ENCODE measurements at places on chromosomes 2 and 18.

DNA sequence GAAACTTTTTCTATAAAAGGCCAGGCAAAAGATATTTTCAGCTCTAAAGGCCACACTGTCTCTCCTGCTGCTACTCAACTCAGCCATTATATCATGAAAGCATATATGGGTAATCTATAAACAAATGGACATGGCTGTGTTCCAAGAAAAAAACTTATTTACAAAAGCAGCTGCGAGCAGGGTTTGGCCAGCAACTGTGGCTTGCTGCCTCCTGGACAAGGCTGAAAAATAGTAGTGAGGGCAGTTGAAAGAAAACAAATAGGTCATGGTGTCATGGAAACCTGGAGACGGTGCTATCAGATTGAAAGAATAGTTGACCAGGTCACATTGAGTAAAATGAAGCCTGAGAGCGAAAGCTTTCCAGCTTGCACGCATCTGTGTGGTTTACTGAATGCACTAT lies 89.2 kb upstream of the LRATD1 start:
- no peak for DNase-seq

DNA sequence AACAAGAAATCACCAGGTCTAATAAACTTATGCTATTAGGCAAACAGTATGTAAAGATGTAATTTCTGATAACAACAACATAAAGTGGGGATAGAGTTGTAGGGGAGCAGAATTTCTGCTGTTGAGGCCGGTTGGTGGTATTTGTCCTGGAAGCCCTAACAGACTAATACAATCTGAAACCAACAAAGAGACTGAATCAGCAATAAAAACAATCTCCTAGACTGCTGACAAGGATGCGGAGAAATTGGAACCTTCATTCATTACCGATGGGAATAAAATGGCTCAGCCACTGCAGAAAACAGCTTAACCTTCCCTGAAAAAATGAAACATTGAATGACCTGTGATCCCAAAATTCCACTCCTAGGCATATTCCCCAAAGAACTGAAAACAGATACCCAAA lies 88.7 kb downstream of the GYPC start:
- no peak for DNase-seq

DNA sequence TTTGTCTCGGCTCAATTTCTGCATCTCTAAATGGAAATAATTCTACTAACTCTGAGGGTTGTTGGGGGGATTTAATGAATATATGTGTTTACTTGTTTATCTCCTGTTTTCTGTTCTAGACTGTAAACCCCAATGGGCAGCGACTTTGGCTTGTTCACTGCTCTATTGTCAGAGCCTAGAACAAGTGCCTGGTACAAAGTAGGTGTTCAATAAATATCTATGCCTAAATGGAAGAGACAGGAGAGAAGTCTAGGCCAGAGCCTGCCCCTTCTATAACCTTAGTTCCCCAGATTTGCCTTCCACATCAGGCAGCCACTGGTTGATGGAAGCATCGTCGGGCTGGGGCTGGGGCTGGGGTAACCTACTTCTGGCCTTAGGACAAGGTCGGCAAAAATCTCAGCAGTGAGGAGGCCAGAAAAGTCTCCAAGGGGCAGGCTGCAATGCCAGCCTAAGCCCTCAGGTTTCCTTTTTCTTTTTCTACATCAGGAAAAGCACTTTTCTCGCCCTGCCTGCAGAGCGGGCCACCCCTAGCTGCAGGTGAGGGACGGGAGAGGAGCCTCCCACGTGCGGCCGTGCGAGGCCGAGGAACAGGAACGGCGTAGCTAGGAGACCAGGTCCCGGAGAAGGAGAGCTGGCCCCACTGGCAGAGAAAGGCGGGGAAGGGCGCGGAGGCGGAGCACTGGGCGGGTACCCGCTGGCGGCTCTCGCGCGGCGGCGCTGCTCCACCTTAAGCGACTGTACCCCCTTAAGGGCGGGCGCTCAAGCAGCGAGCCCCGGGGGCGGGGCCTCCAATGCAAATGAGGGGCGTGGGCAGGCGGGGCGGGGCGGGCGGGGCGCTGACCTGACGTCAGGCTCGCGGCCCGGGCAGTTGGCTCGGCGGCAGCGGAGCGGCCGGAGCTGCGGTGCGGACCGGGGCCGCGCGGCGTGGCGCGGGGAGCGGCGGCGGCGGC lies at the start of gene CNNM4:
TSS of gene CNNM4 (plus strand) at position 867 of the 950 bp plus-strand sequence. CDS start 98 bp downstream, outside the sequence.
- peak; percentile 81 for DNase-seq

- no peak for DNase-seq
Measured at GRCh38 chr2:10584242-10584753, 105.5 kb downstream of the NOL10 start.

DNA sequence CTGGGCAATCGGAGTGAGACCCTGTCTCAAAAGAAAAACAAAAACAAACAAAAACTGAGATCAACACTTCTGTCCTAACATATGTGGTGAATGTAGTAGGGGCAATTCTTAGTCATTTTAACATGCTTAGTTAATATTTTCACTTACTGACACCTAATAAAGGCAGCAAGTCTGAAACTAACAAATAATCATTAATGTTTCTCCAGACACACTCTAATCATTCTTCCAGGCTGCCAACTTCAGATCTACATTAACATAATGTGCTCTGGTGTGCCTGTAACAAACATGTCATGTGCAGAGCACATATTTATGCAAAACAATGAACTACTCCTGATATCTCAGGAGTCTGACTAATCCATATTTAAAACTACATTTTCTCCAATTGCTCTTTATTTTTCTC lies 6.0 kb downstream of the KRCC1 start:
- no peak for DNase-seq

DNA sequence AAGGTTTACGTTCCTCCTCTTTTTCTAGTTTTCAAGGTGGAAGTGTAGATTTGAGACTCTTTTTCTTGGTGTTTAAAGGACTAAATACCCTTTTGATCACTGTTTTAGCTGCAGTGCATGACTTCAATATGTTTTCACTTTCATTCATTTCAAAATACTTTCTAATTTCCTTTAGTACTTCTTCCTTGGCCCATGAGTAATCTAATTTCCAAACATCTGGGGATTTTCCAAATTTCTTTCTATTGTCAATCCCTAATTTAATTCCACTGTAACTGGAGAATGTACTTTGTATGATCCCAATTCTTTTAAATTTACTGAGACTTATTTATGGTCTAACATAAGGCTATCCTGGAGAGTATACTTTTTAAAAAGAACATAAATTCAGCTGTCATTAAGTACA lies 3.8 kb upstream of the RHBDD1 start:
- DNase-seq, result no peak

DNA sequence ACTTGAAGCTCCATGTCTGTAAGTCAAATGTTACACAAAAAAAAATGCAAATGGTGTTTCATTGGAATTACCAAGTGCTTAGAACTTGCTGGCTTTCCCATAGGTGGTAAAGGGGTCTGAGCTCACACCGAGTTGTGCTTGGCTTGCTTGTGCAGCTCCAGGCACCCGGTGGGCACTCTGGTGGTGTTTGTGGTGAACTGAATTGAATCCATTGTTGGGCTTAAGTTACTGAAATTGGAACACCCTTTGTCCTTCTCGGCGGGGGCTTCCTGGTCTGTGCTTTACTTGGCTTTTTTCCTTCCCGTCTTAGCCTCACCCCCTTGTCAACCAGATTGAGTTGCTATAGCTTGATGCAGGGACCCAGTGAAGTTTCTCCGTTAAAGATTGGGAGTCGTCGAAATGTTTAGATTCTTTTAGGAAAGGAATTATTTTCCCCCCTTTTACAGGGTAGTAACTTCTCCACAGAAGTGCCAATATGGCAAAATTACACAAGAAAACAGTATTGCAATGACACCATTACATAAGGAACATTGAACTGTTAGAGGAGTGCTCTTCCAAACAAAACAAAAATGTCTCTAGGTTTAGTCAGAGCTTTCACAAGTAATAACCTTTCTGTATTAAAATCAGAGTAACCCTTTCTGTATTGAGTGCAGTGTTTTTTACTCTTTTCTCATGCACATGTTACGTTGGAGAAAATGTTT lies 97.9 kb upstream of the IL1R2 start:
- no peak for DNase-seq

- no peak for DNase-seq
Measured at GRCh38 chr18:56458770-56459712, 179.4 kb downstream of the TXNL1 start.

- DNase-seq, result no peak
Measured at GRCh38 chr2:58508006-58508405, 266.9 kb upstream of the FANCL start.

- no peak for DNase-seq
Measured at GRCh38 chr2:234444242-234444730, 52.6 kb downstream of the ARL4C start.

- no peak for DNase-seq
Measured at GRCh38 chr2:218002845-218003180, at the start of gene TNS1. TSS of gene TNS1 (minus strand) at chr2:218002995. CDS start at chr2:218002872, 123 bp downstream.

GRCh38 chr18:3447895-3448837 lies 1.8 kb upstream of the TGIF1 start:
- peak; percentile 84 for DNase-seq

- no peak for DNase-seq
Measured at GRCh38 chr2:17628349-17629261, 88.1 kb downstream of the VSNL1 start.

DNA sequence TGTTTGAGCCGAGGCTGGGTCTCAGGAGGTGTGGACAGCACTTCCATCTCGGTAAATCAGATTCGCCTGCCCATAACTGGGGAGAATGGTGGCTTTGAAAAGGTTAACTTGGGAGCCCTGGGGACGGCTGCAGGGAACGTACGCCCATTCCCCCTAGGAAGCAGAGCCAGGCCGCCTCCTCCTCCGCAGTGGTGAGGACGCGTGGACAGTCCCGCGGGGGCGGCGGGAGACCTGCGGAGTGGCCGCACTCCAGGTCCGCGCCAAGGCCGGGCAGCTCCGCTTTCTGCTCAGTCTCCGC lies 845 bp upstream of the MYCN start:
- no peak for DNase-seq

All from stimulated activated CD4-positive, alpha-beta T cell treated with anti-CD3 and anti-CD28 coated beads, TNF-alpha, amount 100 ng/mL, for 24 hours (primary cell).